ENCODE measurements at places on chromosomes 6 and 20. TPM values are rescaled to one million over a fixed set of nuclear protein-coding genes. Genes with fewer than 3 reads are reported as not detected.

The KCNB1 gene
- not detected for total RNA-seq

The ULBP3 gene
- total RNA-seq, result 0.42 TPM

The SLC13A3 gene
- total RNA-seq, result 27.9 TPM

The CST7 gene
- not detected for total RNA-seq

The RBPJL gene
- not detected for total RNA-seq

The POLR1C gene
- total RNA-seq, result 75.6 TPM

The RIPOR3 gene
- total RNA-seq, result not detected

The GRIK2 gene
- not detected for total RNA-seq

The CRISP3 gene
- not detected for total RNA-seq

The TMEM74B gene
- 4.7 TPM for total RNA-seq

The BMP6 gene
- total RNA-seq, result not detected

The FAM110A gene
- 1.9 TPM for total RNA-seq

The SPATA25 gene
- total RNA-seq, result 7.6 TPM

The SSTR4 gene
- not detected for total RNA-seq

The ARMC2 gene
- total RNA-seq, result 4.4 TPM

The PPIL1 gene
- total RNA-seq, result 202 TPM

The C6orf132 gene
- total RNA-seq, result 1.5 TPM

The ISM1 gene
- total RNA-seq, result 0.90 TPM

The ELOVL4 gene
- not detected for total RNA-seq

The LINC00237 gene
- total RNA-seq, result not detected

The KCNG1 gene
- total RNA-seq, result not detected

The RRAGD gene
- total RNA-seq, result 0.39 TPM

The OR2H1 gene
- not detected for total RNA-seq

The IER3 gene
- total RNA-seq, result 51.1 TPM

The OR2B2 gene
- not detected for total RNA-seq

The FBXL4 gene
- total RNA-seq, result 13.2 TPM
